ENCODE measurements at places on chromosomes 7 and 10.

GRCh38 chr10:54808186-54808935 is 7.3 kb upstream of the PCDH15 start:
- DNase-seq, result no peak

- DNase-seq, result no peak
These were observed 947.1 kb downstream of the GRM8 start for GRCh38 chr7:126305671-126306070.

GRCh38 chr10:12400266-12400931 is 51.1 kb downstream of the CAMK1D start:
- peak; percentile 43 for DNase-seq

- DNase-seq, result peak; percentile 25
These were observed 13.7 kb downstream of the CALML3 start for GRCh38 chr10:5538446-5538845.

GRCh38 chr10:44578271-44578670 is 193.4 kb upstream of the CXCL12 start:
- DNase-seq, result no peak

GRCh38 chr10:117885206-117885829 is 161.4 kb downstream of the RAB11FIP2 start:
- DNase-seq, result no peak

DNA sequence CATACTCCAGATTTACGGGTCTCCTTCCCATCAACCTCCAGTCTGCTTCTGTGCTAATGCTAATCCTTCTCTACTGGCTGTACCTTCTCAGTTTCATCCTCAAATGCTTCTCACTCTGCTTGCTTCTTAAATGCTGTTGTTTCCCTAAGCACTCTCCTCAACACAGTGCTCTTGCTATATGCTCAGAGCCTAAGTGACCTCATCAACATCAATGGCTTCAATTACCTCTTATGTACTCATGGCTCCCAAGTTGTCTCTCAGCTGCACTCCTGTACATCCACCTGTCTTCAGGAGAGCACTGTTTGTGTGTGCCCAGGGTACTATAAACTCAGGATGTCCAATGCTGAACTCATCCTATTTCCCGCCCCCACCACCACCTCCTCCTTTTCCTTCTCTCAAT is 22.5 kb downstream of the ELAPOR2 start:
- no peak for DNase-seq

DNA sequence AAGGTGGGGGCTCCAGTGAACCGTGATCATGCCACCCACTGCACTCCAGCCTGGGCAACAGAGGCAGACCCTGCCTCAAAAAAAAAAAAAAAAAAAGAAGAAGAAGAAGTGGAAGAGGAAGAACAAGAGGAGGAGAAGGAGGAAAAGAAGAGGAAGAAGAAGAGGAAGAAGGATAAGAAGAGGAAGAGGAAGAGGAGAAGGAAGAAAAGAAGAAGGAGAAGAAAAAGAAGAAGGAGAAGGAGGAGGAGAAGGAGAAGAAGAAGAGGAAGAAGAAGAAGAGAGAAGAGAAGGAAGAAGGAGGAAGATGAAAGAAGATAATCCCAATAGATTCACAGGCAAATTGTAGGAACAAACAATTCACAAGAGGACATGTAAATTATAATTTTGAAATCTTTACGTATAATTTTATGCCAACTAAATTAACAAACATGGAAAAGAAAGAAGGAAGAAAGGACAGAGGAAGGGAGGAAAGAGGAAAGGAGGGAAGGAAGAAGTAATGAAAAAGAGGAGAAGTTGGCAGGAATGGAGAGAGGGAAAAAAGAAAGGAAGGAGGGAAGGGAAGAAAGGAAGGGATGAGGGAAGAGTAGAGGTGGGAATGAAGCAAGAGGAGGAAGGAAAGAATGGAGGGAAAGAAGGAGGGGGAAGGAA is 3.5 kb downstream of the SVOPL start:
- no peak for DNase-seq

DNA sequence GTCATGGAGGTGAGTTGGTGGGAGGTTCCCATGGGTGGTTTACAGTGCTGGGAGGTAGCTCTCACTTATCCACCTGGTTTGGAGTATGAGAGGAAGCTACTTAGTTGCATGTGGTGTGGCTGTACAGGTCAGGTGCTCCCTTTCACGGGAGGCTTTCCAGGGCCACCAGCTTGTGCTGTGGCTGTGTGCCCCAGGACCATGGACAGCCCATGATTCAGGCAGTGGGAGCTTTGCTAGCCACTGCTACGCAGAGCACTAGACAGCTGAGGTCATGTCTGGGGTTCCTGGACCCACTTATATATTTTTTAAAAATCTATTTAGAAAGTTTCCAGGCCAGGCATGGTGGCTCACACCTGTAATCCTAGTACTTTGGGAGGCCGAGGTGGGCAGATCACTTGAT is 42.5 kb upstream of the KCNMA1 start:
- DNase-seq, result no peak

DNA sequence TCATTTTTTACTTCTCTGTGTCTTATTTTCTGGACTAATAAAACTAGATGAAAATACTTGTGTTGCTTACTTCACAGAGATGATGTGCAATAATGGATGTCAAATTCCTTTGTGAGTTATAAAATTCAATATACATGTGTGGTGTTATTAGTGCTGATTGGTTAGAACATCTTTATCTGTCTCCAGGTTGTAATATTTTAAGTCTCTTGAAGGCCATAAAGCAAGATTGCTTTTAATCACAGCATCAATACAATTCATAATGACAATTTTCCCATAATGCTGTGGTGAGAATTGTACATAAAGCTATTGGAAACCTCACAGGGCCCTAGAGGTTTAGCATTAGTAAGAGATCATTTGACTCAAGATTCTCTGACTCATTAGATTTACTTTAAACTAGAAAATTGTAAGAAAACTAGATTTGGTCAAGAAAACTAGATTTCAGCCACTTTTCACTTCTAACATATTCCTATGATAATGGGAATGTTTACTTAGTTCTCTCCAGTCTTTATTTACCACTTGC is 963.7 kb downstream of the REEP3 start:
- no peak for DNase-seq

DNA sequence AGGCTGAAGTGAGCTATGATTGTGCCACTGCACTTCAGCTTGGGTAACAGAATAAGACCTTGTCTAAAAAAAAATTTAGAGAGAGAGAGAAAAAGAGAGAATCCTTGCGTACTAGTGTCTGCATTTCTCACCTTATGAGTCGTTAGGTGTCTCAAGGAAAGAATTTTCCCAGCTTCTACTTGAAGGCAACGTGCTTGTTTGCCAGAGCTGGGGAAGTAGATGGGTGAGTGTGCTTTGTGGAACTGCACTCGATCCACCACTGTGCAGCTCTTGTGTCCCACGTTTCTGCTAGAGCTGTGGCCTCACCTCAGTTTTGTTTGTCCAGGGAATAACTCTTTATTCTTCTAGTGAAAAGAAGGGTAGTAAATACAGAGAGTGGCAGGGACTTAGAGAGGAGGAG is 38.9 kb downstream of the HDAC9 start:
- no peak for DNase-seq

DNA sequence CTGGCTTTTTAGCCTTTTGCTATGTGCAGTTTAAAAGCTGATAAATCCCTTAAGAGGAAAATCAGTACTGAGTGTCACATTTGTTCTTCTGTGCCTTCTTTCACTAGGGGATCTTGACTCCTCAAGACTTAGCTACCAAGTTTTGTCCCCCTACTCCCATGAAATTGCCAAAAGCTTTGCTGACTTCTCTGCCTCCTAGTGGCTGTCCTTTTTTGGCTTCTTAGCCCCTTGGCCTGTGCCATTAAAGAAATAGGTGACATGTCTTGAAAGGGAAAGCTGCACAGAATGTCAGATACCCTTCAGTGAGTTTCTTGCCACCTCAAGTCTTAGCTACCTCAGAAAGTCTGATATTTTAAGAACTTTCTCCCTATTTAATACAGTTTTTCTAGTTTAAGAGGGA is 10.5 kb downstream of the MKLN1 start:
- DNase-seq, result no peak

DNA sequence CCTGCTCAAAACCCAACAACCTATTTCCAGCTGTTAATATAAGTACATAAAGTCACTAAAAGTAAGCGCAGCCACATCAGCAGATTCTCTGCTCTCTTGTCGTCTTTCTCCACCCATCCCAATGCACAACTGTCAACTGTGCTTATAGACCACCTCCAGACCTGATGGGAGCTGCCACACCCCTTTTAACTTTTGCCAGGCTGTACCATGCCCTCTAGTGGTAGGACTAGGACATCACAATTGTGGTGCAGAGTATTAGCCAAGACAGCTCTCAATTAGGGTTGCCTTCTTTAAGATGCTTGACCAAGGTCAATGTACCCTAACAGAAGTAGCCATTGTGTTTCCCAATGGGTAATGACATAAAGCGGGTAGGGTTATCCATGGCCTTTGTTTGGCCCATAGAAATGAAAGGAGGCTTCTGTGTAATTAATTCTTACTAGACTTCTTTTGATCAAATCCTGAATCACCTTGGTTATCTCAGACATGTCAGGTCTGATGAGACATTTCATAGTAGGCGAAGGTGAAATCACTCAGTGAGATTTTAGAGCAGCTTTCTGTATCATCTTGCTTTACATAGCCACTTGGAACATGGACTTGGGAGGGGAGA is 68.1 kb downstream of the SCRN1 start:
- DNase-seq, result peak; percentile 57

GRCh38 chr10:80484243-80484642 is 30.1 kb downstream of the TSPAN14 start:
- no peak for DNase-seq

DNA sequence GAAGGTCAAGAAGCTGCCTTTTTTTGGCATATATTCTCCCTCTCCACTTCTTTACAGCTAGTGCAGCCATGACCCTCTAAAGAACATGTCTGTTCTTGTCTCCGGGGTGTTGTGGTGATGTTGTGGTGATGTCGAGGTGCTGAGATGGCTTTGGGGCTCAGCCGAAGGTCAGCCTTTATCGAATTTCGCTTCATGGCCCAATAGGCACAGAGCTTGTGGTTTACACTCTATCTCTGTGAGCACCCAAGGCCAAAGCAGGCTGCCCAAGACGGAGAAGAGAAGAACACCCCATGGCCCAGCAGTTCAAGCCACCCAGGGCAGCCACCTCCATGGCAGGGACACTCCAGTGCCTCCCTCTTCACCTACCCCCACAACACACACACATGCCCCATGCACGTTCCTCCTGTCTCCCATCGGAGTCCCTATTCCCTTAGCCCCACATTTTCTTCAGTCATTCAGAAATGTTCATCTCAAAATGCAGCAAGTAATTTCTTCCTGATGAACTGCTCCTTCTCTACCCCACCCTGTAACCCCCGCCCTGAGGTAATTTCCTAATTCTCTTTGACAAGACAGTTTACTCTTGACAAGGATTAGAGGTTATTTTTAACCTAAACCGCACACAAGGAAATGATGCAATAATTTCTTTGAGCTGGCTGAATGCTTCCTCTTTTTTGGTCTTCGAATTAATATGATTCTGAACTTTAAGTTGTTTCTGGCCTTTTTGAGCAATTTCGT is 18.6 kb upstream of the ADRB1 start:
- DNase-seq, result no peak

DNA sequence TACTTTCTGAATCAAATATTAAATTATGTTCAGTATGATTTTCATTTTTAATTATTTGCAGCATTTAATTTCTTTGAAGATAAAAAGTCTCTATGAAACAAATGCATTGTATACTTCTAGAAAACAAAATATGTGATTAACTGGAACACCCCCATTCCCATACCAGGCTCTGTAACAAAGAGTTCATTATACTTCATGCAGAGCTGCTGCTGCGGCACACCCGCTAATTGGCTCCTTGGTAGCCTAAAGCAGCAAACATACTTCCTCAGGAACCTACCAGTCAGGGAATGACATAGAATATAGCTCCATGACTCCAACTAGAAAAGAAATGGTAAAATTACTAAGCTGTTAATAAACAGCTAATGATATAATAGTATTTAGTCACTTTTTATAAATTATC is 19.3 kb downstream of the RAB11FIP2 start:
- no peak for DNase-seq

DNA sequence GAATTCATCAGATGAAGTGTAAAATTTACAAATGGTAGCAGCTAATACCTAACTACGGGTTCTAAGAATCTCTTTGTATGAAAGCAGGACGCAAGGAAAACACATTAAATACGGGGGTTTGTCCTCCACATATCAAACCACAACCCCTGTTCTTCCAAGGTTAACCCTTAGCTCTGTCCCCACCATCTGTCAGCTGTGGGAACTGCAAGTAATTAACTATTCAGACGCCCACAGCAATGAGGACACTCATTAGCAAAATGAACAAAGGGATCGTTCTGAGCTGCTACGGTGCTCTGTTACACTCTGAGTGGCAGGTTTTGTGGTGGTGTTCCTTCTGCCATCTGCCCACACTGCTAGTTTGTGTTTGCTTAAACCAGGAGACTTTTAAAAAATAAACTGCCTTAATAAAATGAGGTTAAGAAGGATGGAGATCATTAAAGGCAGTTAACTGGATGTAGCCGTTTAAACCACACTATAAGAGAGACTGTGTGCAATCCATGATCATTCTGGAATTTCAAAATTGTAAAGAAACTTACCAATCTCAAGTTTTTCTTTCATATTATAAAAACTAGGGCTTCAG is 51.4 kb downstream of the C10orf67 start:
- peak; percentile 12 for DNase-seq

GRCh38 chr10:69662901-69663300 is 32.9 kb downstream of the FAM241B start:
- no peak for DNase-seq

DNA sequence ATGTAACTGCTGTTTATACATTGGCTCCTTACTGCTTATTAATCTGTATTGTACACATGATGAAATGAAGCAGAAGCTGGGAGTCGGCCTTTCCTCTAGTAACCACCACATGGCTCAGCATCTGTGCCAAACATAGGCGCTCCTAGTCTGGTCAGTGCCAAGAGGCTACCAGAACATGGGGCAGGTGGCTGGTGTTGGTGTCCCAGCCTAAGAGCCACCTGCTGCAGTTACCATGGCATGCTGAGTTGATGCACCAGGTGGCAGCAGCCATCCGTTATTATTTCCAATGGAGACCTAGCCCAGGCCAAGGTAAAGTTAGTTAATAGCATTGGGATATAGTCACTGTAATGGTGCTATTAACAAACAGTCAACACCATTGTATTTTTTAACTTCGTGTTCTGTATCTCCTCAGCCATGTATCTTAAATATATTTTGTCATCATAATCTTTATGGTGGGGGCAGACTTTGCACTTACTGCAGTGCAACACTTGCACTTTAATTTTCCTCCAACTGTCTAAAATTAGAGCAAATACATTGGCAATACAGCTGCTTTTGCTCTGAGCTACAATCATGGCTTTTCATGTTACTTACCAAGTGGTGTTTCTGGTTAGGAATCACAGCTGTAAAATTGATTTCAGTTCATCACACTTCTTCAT is 33.1 kb downstream of the HBP1 start:
- peak; percentile 22 for DNase-seq

- DNase-seq, result no peak
These were observed 127.6 kb downstream of the DNAJB9 start for GRCh38 chr7:108697254-108697653.

DNA sequence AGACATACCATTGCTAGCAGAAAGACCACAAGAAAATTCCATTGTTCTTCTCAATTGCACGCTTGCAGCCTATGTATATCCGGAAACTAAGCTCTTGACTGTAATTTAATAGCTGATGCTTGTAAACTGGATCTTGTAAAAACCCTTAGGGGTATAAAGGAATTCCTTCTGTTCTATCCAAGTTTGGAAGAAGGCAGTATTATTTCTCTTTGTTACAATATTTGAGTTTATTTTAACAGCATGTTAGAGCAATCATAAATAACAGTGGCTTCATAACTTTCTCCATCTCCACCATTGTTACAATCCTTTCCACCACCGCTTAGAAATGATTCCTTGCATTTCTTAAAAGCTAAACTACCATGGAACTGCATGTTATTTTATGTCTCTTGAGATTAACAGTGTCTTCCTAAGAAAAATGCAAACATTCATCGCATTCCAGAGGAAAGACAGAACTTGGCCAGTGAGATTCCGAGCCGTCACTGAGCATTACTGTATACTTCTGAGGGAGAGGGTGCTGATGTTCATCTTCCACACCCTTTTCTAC is 92.5 kb downstream of the TRIL start:
- DNase-seq, result no peak

All from H54 (cell line).